Fibroblast of pulmonary artery (primary cell): ENCODE measurements at places on chromosomes 5 and 9.

DNA sequence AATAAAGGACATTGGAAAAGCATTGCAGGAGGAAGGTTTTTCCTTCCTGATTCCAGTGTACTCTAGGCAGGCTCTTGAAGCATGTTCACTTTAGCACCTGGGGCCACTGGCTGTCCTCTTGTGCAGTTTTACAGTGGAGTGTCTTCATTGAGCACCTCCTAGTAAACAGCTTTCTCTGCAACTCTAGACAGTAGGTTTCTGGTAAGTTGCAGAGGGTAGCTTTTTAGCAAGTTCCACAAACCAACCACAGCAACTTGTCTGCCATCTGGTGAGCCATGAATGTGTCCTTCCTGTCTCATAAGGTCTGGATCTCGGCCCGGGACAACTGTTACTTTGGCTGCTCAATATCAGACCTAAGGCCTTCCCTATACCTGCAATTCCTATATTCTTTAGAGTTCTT is 488.0 kb downstream of the MAN2A1 start:
- DNase-seq, result no peak

DNA sequence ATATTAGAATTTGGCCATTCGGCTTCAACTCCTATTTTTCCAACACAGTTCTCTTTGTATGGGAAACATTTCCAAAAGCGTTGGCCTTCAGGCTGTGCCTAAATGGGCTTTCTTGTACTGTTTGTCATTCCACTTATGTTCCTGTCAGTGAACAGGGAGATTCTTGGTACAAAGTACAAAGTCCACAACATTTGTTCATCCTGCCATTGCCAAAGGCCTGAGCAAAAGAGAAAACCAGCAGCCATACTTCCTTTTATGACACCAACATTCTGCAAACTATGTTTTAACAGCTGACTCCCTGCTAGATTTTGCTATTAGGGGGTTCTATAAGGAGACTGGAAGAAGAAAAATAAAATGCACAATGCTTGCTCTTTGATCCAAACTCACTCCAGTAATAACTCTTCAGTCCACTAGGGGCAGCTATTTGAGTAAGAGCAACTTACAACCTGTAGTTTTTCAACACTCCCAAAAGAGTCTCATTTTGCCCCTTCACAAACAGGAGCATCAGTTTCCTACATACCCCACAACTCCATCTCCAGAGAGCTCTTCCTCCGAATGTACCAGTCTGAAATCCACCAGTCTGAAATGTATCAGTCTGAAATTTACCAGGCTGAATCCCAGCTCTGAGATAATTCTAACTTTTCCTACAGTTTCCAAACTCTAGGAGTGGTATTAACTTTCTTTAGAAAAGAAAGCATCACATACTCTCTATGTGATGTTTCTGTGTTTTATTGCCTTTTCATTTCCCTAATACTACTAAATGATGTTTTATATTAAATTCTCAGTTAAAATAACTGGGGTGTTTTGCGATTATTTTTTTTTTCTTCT is 693.8 kb downstream of the DNAH5 start:
- DNase-seq, result no peak

DNA sequence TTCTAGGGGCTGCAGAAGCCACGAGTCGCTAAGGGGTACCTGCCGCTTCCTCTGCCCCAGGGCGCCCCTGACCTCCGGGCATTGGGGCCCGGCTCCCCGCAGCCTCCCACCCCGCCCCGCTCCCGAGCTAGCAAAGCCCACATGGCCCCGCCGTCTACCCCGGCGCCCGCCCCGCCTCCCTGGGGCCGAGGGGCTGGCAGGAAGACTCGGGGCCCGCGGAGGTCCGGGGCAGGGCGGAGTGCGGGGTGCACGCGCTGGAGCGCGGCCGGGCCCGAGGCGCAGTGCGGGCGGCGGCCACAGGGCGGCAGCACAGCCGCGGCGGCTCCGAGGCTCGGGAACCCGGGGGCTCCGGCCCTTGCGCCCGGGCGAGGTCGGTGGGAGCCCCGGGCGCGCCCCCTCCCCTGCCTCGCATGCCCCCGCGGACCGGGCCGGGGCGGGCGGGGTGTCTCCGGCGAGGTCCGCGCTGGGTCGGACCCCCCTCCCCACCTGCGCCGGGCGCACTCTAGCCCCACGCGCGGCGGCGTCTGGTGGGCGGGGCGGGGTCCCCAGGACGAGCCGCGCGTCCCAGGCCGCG is 6.7 kb downstream of the NRARP start:
- DNase-seq, result peak; percentile 26

- DNase-seq, result no peak
These were observed 123.2 kb downstream of the SPOCK1 start for GRCh38 chr5:137375741-137376526.

- peak; percentile 43 for DNase-seq
These were observed 779 bp upstream of the CTNNA1 start for GRCh38 chr5:138752341-138752950.

GRCh38 chr9:129023036-129023907 is 4.9 kb downstream of the SH3GLB2 start:
- peak; percentile 62 for DNase-seq

GRCh38 chr5:96134886-96135285 is 173.2 kb upstream of the ELL2 start:
- no peak for DNase-seq

GRCh38 chr5:105503950-105504349 is 1941.4 kb upstream of the NUDT12 start:
- no peak for DNase-seq

DNA sequence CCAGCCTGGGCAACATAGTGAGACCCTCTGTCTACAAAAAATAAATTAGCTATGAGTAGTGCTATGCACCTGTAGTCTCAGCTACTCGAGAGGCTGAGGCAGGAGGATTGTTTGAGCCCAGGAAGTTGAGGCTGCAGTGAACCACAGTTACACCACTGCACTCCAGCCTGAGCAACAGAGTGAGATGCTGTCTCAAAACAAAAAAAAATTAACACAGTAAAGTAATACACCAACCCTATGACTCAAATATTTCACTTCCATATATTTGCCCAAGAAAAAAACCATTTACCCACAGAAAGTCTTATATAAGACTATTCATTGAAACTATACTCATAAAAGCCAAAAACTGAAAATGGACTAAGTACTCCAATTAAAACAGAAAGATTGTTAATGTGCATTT is 16.2 kb downstream of the SMIM23 start:
- DNase-seq, result no peak

- DNase-seq, result no peak
These were observed 34.5 kb downstream of the DAB2IP start for GRCh38 chr9:121685795-121686377.

GRCh38 chr9:1875251-1875851 is 139.8 kb upstream of the SMARCA2 start:
- DNase-seq, result no peak
